ENCODE measurements at places on chromosomes 13 and 19.
A peak's percentile ranks its signal among the peaks of the same experiment; 100 is the strongest.

DNA sequence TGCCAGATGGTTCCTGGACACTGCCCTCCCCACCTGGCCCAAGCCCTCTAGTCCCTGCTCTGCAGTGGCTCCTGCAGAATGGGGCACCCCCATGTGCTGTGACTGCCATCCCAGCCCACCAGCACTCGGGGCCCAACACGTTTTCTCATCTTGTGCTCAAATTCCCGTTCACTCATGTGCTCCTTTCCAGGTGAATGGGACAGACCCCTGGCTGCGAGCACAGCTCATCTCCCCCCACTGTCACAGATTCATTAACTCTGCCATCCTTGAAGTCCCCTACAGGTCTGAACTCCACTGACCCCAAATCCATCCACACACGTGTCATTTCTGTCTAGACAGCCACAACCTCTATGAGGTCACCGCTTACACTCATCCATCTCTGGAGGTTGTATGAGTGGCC lies 23.6 kb downstream of the TUBA3C start:
- no peak for DNase-seq

GRCh38 chr13:46743191-46743590 lies 53.8 kb downstream of the ESD start:
- DNase-seq = no peak

DNA sequence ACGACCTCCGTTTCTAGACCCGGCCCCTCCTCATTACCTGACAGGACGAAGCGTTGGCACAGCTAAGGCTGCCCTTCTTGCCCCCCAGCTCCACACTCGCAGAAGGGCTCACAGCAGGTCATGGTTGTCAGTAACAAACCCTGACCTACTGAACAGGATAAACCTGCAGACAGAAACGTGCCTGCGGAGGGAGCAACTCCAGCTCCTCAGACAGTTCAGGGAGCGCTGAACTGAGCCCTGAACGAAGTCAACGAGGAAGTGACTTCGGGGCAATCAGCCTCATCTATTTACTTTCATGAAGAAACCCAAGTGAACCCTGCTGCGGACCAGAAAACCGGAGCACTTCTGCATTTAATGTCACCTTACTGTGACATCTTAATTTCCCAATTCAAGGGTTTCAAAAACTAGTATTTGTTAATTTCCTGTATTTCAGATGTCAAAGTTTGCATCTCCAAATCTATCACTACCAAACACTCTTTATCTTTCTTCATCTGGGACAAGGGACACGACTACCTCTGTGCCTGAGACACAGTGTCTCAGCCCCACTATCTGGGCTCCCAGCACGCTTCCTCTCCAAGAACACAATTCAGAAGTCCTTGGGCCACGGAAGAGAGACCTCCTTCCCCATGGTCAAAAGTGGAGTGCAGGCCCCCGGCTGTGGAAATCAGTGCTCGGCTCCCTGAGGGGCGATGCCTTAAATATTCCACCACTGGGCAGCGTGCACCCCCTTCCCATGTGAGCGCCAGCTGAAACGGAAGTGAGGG lies 40.2 kb downstream of the CARS2 start:
- no peak for DNase-seq

DNA sequence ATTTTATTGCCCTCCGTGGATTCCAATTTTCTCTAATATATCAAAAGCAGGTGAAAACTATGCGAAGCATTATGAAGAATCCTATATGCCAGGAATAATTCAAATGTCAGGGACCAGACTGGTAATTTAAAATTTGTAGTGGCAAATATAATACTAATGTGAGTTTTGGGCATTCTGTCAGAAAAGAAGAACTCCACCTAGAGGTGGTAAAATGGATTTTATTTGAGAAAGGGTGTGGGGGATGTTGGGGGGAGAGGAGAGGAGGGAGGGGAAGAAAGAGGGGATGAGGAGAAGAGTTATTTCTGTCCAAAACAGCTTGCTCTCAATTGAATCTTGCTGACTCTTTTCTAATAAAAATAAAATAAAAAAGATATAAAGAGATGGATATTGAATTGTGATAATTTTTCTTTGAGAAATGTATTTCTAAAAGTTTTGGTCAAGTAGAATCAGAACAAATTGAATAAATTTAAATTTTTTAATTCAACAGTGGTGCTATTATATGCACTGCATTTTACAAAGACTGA lies 929.3 kb upstream of the SLITRK5 start:
- DNase-seq = no peak

- DNase-seq = no peak
These were observed 338.9 kb downstream of the KLF5 start for GRCh38 chr13:73397496-73398305.

GRCh38 chr19:51693260-51693659 lies at the start of gene SPACA6:
SPACA6 (plus strand) TSS chr19:51693330; CDS start chr19:51693527, 197 bp downstream.
- DNase-seq = no peak

DNA sequence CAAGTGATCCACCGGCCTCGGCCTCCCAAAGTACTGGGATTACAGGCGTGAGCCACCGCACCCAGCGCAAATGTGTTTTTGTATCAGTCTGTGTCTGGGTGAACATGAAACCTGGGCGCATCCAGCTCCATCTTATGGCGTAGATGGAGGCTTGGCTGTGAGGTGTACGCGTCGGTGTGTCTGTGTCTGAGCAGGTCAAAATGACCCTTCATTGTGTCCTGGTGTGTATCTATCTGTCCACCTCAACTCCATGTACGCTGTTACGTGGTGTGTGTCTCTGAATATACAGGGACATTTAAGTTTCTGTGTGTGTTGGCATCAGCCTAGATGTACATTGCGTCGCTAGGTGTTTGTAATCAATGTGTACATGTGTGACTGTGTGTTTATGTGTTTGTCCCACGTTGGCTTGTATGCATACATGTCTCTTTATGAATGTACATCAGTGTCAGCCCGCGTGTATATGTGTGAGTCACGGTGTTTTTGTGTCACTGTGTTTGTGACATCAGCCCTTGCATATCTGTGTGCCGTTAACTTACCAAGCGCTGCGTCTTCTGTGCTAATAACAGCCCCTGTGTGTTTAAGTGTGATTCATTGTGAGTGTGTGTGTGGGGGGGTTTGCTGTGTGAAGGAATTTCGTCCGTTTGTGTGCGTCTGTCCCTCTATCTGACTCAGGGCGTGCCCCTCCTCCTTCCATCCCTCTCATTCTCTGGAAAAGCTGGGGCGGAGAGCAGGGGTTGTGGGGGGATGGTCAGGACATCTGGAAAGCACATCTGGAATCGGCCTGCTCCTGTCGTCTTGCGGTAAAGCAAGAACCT lies 6.4 kb downstream of the AXL start:
- DNase-seq = peak; percentile 12

DNA sequence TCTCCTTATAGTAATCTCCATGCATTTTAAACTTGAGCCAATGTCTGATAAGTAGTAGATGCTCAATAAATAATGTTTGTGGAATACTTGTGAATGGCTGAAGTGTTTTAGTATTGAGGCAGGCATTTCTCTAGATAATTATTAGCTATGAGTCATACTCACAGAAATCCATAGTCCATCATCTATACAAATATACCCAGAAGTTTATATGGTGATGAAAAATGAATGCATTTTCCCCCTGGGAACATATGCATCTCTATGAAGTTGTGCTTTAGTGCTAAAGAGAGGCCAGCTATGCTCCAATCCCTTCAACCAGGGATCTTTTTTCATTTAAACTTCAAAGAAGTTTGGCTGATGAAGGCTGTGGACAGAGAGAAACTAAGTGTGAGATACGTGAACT lies 17.2 kb downstream of the MBNL2 start:
- DNase-seq = no peak

DNA sequence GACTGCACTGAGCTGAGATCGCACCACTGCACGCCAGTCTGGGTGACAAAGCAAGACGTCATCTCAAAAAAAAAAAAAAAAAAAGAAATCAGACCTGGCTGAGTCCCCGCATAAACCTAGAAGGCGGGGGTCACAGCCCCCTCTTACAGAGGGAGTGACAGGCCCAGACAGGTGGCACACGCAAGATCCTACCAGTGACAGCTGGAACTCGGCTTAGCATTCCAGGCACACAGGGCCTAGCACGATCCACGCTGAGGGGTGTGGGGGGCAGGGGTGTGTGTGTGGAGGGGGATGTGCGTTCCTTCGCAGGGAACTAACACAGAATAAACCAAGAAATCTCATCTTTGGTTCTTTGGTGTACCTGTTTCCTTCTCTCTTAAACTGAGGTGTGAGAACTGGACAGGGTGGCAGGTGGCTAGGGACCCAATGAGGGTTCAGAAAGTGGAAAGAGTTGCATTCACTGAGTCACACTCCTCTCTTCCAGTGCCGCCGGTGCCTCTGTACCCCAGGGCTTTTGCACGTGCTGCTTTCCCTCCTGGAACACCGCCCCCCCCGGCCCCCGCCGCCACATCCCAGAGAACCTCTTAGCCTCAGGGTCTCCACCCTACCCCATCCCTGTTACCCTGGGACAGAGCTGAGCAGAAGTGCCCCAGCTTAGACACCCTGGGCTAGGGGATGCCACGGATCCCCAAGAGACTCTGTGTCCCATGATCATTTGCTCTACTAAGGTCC lies 5.0 kb downstream of the SGTA start:
- DNase-seq = no peak

DNA sequence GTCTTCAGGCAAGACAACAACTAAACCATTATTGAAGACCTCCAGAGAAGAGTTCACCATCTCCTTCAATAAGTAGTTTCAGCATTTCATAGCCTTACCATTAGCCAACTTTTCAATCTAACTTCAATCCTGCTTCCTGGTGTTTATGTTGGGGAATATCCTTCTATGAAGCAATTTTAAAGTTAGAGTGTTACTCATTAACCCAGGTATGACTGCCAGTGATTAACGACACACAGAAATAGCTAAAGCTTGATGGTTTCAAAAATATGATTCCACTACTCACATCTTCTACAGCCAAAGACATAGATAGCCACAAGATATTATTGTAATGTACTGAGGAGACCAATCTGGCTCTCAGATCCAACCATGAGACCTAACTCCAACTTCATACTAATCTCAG lies 403.2 kb downstream of the EFNB2 start:
- DNase-seq = no peak

- DNase-seq = peak; percentile 59
These were observed 7.8 kb downstream of the DOT1L start for GRCh38 chr19:2171349-2172145.

DNA sequence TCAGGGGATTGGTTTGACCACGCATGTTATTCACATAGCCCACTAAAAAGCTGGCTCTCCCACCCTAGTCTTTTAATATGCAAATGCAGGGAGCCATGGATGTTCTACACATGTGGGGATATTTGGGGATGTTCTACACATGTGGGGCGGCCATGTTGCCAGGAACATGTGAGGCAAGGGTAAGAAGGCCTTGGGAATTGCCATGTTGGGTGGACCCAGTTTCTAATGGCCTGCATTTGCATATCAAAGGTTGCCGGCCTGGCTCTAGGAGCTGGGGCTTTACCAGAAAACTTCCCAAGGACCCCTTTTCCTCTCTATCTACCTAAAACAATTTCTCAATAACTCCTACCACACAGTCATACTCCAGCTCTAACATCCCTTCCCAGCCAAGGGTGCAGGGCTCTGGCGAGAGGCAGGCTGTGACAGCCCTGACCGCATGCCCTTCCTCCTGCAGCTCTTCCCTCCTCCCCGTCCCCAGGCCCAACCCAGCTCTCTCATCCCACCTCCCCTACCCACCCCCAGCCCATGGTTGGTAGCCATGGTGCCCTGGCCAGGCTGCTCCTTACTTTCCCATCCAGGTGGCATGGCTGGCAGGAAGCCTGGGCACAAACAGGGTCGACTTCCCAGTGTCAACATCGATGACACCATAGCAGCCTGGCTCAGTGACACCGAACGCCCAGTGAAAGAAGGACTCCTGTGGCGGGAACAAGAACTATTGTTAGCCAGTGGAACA lies 11.0 kb downstream of the PEPD start:
- no peak for DNase-seq

- DNase-seq = no peak
These were observed 14.4 kb downstream of the MEF2B start for GRCh38 chr19:19155495-19156219.

GRCh38 chr19:12646551-12646950 lies 20.0 kb downstream of the MAN2B1 start:
- no peak for DNase-seq

- no peak for DNase-seq
These were observed 16.4 kb upstream of the DCUN1D2 start for GRCh38 chr13:113506871-113507388.

DNA sequence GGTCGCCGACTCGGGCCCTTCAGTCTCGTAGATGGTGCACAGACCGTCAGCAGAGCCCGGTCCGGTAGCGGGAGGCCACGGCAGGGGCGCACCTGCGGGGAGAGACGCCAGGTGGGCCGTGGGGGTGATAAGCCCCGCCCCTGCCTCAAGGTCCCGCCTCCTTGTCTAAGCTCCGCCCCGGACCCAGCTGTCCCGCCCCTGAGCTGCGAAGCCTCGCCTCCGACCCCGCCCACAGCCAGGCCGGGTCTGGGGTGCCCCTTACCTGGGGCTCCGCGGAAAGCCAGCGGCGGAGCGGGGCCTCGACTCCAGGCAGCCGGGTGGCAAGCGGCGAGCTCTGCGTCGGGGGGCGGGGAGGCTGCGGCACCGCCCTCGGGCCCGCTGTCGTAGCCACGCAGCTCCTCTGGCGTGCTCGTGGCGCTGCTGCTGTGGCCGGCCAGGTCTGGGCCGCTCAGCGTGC lies 4.7 kb downstream of the PRR36 start:
- peak; percentile 55 for DNase-seq

GRCh38 chr13:48194379-48194754 lies 38.6 kb upstream of the ITM2B start:
- DNase-seq = no peak

GRCh38 chr13:25406377-25406776 lies 34.6 kb downstream of the ATP8A2 start:
- no peak for DNase-seq

DNA sequence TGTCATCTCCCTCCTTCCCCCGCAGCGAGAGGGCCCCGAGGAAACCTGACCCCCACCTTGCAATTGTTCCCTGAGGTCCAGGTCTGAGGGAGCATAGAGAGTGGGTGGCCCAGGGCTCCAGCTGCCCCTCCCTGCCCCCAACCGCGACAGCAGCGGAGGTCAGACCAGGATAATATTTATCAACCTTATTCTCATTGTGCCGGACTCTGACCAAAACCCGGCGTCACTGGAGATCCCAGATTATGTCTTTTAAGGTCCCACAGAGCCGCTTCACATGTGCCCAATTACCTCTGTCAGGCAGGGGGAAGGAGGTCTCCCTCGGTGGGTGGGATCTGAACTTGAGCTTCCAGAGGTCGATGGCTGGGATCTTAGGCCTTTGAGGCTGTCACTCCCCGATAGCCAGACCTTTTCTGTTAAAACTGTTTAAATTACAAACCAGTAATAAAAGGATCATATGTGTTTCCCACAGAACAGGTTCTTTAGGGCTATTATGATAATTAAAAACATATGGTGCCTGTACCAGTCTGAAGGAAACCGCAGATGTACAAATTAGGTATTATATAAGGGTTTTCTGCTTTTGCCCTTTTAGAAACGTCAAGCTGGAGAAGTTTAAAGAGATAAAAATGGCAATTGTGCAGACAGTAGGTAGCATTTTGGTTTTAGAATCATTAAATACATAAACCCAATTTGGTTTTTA lies 195.5 kb downstream of the ZNF536 start:
- no peak for DNase-seq
